Trophoblast cell (in vitro differentiated cells and primary cell): ENCODE measurements at places on chromosomes 5 and 9.

DNA sequence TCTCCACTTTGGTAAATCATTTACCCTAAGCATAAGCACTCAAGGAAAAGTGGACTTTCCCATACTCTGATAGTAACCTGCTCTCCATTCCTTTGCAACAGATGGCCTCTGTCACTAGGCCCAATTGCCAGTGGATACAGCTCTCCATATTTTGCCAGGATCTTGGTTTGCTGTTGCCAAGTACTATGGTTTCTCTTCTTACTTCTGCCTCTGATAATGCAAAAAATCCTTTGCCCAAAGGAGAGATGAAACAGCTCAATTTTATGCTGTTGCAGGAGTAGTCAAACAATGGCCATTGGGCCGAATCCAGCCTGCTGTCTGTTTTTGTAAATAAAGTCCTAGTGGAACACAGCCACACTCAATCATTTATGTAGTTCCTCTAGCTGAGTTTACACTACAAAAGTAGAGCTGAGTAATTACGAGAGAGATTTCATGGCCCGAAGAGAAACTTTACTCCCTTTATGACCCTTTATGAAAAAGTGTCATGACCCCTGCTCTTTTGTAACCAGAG, 92.5 kb downstream of the HTR4 start:
- no peak for DNase-seq

DNA sequence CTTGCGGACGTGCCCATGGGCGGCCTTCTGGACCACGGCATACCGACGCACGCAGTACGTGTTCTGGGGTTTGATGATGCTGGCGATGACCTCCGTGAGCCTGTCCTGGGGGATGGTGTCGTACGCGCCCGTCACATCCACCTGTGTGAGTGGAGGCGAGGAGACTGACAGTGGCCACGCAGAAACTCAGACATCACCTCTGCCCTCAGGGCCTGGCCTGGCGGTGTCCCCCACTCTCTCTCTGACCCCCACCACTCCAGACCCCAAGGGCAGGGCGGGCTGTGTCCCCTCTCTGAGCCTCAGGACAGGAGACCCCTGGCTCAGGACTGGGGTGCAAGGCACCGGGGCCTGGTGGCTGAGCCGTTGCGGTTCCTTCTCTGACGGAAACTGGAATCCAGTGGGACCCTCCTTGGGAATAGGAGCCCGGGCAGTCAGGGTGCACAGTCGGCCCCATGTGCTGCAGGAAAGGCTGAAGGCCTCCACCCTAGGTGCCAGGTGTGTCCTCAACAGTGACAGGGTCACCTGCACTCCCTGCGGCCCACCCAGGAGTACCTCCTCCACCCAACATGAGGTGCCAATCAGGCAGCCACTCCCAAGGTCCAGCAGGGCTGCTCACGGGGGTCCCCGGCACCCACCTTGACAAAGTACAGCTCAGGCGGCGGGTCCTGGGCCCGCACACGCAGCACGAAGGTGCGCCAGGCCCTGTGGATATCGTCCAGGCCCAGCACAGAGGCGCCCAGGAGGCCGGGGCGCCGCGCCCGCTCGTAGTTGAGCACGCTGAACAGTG, 16.0 kb downstream of the TERT start:
- no peak for DNase-seq

- DNase-seq, result no peak
These were observed 81.7 kb downstream of the MUSK start for GRCh38 chr9:110750272-110750671.

- peak; percentile 85 for DNase-seq
These were observed 31.8 kb upstream of the CKS2 start for GRCh38 chr9:89278997-89279739.

DNA sequence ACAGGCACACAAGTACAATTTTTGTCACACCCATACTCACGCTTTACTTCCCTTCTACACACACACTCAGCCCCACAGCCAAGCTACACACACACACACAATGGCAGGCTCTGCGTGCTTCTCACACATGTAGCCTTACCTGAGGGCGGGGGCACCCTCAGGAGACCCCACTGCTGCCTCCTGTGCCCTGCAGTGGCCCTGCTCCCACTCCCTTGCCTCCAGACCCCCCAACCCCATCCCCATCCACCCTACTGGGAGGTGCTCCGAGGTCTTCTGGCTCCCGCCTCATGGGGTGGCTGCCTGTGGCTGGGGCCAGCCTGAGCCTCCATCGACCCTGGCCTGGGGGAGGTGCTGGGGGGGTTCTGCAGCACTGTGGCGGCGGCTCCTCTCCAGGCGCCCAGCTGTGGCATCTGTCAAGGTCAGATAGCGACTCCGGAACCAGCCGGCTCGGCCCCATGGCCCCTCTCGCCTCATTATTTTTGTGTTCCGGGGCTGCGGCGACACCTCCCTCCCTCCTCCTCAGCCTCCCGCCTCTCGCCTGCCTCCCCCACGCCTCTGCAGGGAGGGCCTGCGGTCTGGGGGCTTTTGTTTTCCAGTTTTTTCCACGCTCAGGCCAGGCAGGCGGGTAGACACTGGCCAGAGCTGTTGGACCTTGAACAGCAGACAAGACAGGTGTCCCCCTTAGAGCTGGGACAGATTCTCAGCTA, 21.7 kb downstream of the CXXC5 start:
- DNase-seq, result no peak

DNA sequence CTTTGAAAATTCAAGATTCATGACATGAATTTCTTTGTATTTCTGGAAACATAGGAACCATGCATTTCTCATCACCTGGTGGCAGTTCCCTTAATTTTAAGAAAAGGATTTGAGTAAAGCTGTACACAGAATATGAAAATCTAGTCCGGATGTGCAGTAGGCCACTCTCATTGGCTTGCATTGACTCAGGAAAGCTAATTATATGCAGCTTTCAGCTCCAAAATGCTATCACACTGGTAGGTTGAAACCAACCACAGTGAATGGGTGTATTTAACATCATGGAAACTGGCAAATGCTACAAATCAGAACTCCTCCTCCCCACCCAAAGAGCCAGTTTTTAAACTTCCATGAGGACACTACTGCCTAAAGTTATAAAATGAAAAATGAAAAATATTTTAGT, 161.6 kb upstream of the FBXL17 start:
- DNase-seq, result no peak

DNA sequence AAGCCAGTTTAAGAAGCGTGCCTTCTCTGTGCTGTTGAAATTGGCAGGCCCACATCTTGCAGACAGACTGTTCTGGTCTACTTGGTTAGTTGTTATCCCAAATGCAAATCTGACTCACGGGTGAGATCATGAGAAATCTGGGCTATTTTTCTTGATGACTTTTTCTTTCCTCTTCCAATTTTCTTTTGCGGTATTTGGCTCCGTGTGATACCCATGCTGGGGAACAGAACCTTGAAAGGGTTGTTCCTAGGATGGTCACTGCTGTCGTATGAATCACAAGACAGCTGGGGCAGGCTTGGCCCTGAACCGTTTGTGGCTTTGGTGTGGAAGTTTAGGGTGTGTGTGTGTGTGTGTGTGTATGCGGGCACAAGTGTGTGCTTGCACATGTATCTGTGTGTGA, 24.6 kb downstream of the PDZD2 start:
- no peak for DNase-seq

DNA sequence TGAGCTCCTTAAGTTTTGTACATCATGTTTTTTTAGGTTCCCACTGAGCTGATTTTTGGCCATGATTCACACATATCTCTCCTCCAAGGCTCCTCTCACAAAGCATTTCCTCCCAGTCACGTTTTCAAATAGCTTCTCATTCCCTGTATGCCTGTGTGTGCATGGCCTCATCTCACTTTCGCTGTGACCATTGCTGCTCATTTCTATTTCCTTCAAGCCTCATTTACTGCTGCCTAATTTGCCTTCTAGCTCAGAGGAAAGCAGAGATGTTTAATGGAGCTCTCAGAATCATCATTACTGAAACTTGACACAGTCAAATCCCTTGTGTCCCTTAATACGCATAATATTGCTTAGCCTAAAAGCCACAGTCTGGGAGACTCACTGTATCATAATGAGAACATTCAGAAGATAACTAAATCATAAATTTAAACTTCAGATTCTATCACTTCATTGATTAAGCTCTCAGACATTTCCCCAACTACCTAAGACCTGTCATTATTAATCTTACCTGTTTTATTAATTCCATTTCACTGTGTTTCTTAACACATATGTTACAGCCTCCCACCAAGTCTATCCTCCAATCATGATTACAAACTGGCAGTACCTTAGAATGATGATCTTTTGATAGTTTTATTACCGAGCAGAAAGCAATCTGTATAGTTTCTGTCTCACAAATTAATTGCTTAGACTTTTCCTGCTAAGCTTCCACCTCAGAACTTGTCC, 278.3 kb upstream of the PTGER4 start:
- DNase-seq, result peak; percentile 56

- DNase-seq, result no peak
These were observed 1.3 kb upstream of the SMC5 start for GRCh38 chr9:70257502-70257901.

DNA sequence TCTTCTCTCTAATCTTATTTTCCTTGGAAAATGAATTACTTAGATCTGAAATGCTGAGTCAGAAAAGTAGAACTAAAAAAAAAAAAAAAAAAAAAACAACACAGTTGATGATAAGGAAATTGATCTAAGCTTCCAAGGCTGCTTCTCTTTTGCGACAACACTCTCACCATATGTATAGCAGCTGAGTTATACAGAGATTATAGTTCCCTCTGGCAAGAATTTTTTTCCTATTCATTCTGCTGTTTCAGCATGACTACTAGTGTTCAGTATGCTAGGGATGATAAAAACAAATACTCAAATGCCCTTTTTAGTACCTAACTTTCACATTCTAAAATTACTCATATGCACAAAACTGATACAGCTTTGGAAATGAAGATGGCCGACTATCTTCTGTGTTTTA, 267.3 kb downstream of the MLLT3 start:
- DNase-seq, result peak; percentile 90

DNA sequence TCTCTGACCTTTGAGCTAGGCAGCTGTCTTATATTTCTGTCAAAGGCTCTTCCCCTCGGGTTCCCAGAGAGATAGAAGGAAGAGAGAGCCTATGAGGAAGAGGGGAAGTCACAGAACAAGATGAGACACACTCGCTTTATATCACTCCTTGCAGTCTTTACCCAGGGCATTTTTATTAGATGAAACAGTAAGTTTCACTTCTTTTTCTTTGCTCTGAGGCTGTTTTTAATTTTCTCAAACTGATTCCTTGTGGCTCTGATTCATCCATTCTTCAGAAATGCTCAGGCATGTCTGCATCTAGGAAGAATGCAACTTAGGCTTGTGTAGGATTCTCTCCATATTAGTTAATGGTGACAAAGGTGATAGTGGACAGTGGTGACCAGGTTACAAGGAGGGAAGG, 132.9 kb upstream of the CHD1 start:
- peak; percentile 63 for DNase-seq

- no peak for DNase-seq
These were observed 71.8 kb downstream of the NRG2 start for GRCh38 chr5:139971202-139971725.

DNA sequence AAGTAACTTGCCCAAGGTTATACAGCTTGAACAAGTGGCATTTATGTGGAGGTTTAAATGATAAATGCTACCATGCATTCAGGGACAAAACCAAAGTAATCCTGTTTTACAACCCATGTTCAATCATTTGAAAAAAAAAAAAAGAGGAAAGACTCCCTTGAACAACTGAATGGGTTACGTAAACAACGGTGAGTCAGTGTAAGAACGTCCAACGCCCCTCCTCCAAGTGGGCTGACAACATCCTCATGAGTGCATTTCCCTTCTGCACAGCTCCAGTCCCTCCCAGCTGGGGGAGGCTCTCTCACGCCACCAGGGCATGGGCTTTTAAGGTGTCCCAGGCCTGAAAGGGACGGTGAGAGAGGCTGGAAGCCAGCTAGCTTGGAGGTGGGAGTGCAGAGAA, 90.0 kb downstream of the PRRT1B start:
- peak; percentile 94 for DNase-seq

- no peak for DNase-seq
These were observed 120.8 kb downstream of the DMRT2 start for GRCh38 chr9:1170918-1171317.
